ENCODE measurements at places on chromosomes 12 and 14. TPM values are rescaled to one million over a fixed set of nuclear protein-coding genes. Genes with fewer than 3 reads are reported as not detected.

PRICKLE1 gene
- total RNA-seq: 1.8 TPM

DBX2 gene
- total RNA-seq: not detected

FZD10 gene
- under 0.01 TPM for total RNA-seq

LAG3 gene
- not detected for total RNA-seq

PLEKHD1 gene
- not detected for total RNA-seq

Data from melanocyte of skin (primary cell).